Muscle of arm (tissue), 14 donors: ENCODE measurements at places on chromosomes 11 and 22. TPM values are rescaled to one million over a fixed set of nuclear protein-coding genes. Genes with fewer than 3 reads are reported as not detected.

- no peak for DNase-seq
Measured at GRCh38 chr11:114124601-114125144, 65.2 kb downstream of the ZBTB16 start.

DNA sequence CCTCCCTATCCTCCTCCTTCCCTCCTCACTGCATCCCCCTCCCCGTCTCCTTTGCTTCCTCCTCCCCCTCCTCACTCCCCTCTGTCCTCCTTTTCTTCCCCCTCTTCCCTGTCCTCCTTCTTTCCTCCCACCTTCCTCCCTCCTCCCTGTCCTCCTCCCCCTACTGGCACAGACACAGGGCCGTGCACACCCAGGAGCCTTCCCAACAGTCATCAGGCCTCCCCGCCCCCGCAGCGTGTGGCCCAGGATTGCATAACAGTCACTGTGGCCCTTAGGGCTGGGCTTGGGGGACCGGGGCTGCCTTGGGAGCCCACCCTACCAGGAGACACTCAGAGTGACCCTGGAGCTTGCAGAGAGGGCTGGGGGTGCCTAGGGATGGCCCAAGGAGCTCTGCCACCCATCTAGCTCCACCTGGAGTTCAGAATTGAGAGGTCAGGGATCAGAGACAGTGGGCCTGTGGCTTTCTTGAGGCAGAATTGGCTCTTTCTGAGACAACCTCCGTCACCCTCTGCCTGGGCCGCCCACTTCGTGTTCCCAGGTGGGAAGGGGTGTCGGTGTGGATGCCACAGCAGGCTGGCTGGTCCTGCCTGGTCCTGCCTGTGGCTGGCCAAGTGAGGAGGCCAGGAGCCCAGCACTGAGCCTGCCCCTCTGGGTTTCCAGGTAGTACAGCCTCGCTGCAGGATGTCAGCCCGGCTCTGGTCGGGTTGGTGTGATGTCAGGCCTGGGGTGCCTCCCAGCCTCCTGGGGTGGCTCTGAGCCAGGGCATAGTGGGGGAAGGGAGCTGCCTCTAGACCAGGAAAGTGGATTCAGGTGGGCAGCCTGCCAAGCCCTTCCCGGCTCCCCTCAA is 1.6 kb downstream of the SPI1 start:
- DNase-seq, result no peak

DNA sequence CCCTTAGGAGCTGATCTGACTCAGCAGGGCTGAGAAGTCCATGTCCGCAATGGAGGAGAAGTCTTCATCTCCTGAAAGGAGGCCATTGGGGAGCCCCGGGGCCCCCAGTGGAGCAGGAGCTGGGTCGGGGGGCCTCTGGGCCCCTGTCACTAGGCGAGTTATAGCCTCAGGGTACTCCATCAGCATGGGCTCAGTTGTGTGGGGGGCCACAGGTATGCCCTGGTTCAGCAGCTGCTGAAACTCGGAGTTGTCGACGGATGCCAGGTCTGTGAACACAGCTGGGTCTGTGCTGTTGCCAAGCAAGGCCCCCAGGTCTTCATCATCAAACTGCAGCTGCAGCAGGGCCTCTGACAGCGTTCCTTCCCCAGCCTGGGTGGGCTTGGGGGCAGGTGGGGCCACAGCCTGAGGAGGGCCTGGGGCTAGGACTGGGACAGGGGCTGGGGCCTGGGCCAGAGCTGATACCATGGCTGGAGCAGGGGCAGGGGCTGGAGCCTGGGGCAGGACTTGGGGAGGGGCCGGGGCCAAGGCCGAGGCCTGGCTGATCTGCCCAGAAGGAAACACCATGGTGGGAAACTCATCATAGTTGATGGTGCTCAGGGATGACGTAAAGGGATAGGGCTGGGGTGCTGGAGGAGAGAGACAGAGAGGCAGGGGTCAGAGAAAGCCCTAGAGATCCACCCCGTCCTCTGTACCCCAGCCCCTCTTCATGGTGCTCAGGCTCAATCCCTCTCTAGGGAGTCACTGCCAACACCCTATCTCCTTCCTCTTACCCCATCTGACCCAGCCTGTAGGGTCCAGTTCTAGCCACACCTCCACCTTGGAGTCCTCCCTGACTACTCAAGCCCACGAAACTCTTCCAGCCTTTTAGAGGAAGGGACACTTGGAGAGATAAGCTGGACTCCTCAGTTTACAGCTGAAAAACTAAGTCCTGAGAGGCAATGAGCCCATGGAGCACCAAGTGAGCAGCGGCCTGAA is 8.1 kb downstream of the RELA start:
- DNase-seq, result no peak

GRCh38 chr11:114562166-114562916 is 2.7 kb upstream of the NXPE1 start:
- DNase-seq, result no peak

DNA sequence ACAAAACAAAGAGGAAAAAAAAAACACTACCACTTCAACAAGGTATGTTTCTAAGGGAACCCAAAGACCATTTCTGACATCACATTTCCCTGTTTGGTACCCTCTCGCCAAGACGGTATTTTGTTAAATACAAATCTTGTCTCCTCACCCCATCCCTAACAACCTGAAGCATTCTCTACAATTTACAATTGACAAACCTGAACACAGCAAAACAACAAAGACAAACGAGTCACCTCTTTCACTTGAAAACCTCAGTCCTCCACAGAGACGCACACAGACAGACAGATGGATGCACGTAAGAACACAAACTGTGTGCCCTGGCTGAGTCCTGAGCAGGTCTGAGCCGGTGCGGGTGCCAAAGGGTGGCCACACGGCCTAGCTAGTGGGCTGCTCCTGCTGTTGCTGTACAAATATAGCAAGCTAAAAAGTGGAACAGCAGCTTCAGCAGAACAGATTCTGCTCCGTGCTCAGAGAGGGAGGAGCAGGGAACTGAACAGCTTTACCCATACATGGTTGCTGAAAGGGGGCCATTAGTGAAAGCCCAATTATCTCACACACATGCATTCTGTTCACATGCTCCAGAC is 28.5 kb downstream of the CELF1 start:
- no peak for DNase-seq

Gene RSF1
- polyA plus RNA-seq, result 38.6 TPM
